SJSA1 (cell line): ENCODE measurements at places on chromosomes 2 and 18. TPM values are rescaled to one million over a fixed set of nuclear protein-coding genes. Genes with fewer than 3 reads are reported as not detected.

IL1R1 gene
- 10.0 and 12.7 TPM in 2 replicates for total RNA-seq

INSIG2 gene
- total RNA-seq: 6.0 and 13.1 TPM in 2 replicates

POMC gene
- not detected in 2 replicates for total RNA-seq

DNA sequence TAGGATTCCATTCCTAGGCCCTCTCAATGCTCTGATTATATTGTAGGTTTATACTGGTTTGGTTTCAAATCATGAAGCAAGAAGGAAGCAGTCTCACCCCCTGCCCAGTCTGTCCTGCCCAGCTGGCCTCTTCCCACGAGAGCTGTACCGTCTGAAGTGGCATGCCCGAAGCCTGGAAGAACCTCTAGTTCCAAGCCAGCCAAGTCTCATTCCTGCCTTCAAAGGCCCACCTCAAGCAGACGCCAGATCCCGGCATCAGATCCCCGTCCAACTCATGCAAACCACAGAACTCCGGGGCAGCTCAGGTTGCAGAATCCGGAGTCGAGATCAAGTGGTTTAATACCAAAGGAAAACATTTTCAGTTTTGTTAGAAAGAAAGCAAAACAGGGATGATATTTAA, 234.4 kb downstream of the LPIN1 start:
- no peak for DNase-seq

- no peak for DNase-seq
Observed at GRCh38 chr2:129747500-129748125, 231.9 kb upstream of the RAB6C start.

DNA sequence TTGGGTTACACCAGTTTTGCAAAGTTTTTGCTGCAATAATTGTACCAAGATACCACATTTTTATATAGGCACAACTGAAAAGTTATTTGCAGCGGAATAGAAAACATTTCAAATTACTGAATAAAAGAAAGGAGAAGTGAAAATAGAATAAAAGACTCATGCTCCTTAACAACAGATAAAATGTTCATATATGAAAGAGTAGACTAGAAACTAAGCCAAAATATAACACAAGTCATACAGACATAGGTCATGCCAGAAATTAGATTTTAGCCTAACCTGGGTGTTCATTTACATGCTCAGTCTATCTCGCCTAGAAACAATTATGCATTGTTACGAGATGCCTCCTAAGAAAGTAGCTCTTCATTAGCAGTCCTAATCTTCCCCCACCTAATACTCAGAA, 16.4 kb upstream of the MAP3K20 start:
- DNase-seq: no peak

DNA sequence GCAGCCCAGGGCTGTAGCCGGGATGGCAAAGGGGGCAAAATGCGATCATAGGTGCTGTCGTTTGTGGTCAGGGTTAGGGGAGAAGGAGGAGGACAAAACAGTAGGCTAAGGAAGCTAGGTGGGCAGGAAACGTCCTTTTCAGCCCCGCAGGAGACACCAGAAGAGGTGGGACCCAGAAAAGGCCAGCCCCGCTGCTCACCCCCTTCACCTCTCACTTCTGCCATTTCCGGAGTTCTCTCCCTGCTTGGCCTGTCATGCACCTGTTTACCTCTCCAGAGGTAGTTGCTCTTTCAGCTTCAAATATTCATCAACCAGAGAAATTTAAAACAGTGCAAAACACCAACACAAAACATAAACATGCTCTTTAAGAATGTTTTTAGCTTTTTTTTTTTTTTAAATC, 849 bp downstream of the AQP4 start:
- DNase-seq: no peak

GRCh38 chr2:186347472-186347871, 138.6 kb upstream of the ZC3H15 start:
- DNase-seq: no peak

DNA sequence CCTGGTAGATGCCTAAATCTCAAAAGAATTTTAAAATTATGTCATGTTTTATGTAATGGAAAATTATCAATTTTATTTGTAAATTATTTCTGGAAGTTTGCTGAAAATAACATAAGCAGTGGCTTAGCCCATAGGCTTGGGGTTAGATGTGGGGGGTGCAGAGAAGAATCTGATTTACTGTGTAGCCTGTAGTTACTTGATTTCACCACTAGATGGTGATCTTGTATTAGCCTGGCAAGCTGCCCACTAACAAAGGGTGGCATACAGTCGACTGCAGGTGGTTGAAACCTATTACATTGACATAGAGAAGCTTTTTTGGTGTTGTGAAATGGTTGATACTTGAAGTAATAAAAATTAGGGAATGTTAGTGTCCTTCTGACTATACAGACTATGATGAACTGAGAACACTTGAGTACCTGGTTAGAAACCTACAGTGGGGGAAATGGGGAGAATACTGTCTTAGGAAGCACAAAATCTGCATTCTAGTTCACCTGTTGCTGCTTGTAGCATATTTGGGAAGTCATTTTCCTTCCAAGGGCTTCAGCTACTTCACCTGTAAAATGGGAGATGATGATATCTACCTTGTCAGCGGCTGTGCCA, 191.0 kb upstream of the LHCGR start:
- no peak for DNase-seq

- DNase-seq: no peak
Observed at GRCh38 chr2:156340804-156341451, 8.4 kb upstream of the NR4A2 start.

GRCh38 chr18:36335476-36336279, 38.2 kb downstream of the FHOD3 start:
- no peak for DNase-seq

DNA sequence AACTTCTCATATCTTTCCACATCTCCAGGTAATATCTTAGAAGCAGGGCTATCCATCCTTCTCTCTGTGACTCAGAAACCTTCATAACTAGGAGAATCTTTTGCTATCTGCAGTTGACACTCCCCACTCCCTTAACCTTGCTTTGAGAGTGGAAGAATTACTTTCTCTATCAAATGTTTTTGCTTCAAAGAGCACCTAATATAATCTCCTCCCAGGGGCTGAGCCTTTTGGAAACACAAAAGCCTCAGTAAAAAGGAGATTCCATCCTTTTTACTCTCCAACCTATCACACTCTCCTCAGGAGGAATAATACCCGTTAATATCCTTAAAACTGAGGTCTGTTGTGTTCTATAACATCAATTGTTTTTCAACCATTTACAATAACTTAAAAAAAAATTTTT, 94.9 kb upstream of the DNAJC10 start:
- DNase-seq: no peak

DNA sequence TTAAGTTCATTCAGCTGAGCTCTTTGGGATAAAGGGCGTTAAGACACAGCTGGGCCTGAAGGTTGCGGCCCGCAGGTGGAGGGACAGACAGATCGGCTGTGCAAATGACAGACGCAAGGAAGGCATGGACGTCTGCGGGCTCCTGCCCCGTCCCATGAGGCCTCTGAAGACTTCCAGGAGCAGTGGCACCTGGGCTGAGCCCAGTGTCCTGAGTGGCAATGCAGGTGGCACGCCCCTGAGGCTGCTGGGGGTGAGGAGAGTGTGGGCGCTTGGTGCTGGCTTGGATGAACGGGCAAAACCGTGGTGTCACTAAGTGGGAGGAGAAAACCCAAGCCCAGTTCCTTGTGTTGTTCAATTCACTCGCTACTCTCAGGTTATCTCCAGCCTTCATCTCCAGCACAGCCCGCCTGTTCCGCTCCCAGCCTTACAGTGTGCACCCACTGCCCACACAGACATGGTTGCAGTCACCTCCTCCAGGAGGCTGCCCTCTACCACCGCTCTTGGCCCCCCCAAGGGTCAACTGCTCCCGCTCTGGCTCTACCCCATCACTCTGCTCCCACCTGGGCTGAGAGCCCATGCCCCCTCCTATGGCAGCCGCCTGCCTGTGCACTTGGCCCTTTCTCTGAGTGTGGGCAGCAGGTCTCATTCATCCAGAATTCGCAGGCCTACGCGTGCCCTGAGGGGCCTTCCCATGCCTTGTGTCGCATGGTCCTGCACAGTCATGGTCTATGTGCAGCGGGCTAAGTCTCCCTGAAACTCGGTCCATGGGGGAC, 50.3 kb downstream of the PTGR3 start:
- DNase-seq: no peak

GRCh38 chr2:176174824-176175708, 13.4 kb upstream of the HOXD1 start:
- no peak for DNase-seq

- no peak for DNase-seq
Observed at GRCh38 chr2:38037757-38038621, 38.0 kb downstream of the CYP1B1 start.

- DNase-seq: no peak
Observed at GRCh38 chr18:12066910-12067511, 26.6 kb upstream of the ANKRD62 start.

- no peak for DNase-seq
Observed at GRCh38 chr18:76462326-76462694, 32.7 kb downstream of the ZNF516 start.

- no peak for DNase-seq
Observed at GRCh38 chr2:234187646-234188174, 137.2 kb downstream of the SPP2 start.

DNA sequence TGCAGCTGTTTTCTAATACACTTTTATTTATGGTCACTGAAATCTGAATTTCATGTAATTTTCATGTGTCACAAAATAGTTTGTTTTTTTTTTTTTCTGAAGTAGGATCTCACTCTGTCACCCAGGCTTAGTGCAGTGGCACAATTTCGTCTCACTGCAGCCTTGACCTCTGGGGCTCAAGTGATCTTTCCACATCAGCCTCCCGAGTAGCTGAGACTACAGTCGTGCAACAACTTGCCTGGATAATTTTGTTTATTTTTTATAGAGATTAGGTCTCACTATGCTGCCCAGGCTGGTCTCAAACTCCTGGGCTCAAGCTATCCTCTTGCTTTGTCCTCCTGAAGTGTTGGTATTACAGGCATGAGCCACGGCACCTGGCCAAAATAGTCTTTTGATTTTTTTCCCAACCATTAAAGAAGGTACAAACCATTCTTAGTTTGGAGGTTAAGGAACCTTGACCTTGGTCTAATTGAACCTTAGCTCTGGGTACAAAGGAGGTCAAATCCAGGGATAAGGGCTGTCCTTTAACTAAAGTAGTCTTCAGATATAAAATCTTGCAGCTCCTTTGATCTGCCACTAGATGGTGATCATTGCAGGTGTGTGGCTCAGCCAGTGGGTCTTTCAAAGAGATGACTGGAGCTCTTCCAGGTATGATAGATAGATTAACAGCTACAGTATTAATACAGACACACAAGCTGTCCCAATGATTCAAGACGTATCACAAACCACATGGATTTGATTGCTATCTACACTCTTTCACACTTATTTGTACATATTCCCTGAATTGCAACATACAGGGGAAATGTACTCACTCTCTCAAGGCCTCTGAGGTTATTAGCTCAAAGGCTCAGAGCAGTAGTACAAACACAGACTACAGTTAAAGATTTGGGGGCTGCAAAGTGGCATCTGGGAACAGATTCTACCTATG, 4.7 kb upstream of the KRCC1 start:
- DNase-seq: no peak

GRCh38 chr2:190819840-190820301, 60.8 kb upstream of the GLS start:
- no peak for DNase-seq

DNA sequence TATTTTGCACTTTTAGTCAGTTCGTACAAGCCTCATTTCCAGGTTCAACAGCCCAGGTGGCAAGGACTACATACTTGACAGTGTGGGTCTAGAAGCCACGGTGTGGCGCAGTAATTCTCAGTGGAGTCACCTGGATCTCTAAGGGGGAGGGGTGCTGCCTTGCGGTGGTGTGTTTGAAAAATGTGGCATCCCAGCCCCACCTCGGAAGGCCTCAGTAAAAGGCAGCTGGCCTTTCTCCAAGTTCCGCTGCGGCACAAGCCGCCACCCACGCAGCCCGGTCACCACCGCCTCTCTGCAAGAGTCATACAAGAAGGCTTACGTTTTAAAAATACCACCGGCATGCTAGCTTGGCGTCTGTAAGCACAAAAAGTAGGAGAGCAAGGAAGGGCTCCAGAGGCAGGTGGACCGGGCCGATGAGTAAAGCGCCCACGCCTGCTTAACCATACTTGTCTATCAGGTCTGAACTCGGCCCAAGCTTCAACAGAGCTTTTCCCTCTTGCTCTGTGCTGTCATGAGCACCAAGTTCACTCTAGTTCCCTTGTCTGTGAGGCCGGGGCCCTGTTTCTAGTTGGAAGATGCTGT, 49.5 kb downstream of the SPRED2 start:
- DNase-seq: peak; percentile 95

- DNase-seq: no peak
Observed at GRCh38 chr2:178419123-178419522, 31.9 kb downstream of the PRKRA start.

GRCh38 chr18:77101410-77102258, 30.9 kb downstream of the MBP start:
- peak; percentile 90 for DNase-seq

DNA sequence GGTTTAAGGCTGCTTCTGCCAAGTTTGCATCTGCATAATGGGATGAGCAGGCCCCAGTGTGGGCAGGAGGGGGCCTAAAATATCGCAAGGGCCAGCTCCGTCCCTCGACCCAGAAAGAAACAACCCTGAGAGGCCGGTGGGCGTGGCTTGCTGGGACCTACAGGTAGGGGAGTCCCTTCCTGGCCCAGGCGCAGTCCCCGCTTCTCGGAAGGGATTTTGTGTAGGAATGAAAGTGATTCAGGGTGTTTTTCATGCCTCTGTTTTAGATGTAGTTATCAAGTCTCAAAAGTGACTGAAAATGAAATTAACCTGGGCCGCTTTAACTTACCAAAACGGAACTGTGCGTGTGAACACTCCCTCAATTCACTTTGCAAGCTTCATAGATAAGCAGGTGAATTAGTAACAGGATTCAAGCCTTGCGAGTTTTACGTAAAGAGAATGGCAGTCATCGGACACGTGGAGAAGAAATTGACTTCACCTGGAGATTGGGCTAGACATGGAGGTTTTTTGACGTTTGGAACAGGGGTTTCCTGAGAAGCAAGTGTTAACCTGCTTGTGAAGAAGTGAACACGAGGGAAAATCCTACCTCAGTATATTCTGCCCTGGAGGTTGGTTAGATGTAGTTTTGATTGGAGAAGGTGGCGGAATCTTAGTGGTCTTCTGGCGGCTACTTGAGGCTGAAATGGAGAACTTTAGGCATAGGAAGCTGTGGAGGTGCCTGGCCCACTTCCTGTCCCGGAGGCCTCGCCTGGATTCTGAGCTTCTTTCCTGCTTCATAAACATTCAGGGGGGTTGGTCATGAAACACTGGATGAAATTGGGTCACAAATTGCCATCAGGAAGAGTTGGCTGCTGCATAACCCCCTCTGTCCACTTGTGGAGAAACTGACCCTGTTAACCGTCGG, 1.7 kb downstream of the NCK2 start:
- DNase-seq: no peak

DNA sequence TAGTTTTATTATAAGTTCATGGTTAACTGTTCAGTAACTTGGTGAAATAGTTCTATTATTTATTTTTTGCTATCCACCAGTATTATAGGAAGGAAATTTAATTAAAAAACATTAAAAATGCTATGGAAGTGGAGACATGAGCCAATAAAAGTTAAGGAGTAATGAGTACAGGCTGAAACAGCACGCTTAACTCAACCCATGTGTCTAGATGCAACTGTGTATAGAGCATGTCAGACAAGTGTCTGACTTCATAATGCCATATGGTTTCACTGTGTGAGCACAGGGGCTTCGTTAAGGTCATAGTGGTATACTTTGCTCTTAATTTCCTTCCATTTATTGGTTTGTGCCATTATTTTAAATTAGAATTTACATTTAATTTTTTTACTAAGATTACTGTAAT, 566.8 kb upstream of the NRP2 start:
- no peak for DNase-seq

GRCh38 chr2:136308611-136309010, 190.7 kb upstream of the CXCR4 start:
- DNase-seq: no peak
